ENCODE measurements at places on chromosomes 6 and 20. TPM values are rescaled to one million over a fixed set of nuclear protein-coding genes. Genes with fewer than 3 reads are reported as not detected.

DNA sequence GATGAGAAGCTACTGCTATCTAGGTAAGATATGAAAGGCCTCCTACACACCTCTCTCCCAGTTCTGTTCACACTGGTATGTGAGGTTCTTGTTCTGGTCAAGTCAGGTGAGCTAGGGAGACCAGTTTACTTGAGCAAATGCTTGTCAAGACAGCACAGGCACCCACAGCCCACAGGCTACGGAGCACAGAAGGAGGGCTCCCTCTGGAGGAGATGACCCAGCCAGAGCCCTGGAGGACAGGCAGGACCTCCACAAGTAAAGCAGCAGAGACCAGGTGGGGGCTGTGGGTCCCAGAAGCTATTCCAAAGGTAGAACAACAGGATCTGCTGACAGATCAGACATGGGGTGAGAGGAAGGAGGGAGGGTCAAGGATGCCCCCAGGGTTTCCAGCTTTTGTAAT lies 13.2 kb downstream of the MMP24OS start:
- DNase-seq, result peak; percentile 41

The CAGE1 gene
- 0.20 TPM for total RNA-seq

- DNase-seq, result no peak
These were observed 379.4 kb upstream of the MAN1A1 start for GRCh38 chr6:119728935-119729334.

DNA sequence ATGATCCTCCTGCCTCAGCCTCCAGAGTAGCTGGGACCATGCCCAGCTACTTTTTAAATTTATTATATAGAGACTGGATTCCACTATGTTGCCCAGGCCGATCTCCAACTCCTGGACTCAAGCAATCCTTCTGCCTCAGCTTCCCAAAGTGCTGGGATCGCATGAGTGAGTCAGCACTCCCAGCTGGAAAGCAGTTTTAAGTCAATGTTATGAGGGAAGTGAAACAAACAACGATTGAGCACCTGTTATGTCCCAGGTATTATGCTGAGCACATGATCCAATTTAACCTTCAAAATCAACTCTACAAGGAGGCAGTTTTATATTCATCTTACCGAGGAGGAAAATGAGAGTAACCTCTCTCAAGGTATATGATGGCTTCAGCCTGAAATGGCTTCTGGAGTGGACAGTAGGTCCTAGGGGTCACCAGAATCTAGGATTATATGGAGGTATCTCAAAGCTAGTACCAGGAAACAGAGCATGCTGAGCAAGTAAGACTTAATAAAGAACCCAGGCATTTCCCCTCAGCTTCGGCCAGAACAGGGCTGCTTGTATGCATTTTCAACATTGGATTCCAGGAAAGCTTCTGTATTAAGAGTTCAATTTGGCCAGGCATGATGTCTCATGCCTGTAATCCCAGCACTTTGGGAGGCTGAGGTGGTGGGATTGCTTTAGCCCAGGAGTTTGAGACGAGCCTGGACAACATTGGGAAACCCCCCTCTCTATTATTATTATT lies 55.0 kb downstream of the EDN1 start:
- no peak for DNase-seq

DNA sequence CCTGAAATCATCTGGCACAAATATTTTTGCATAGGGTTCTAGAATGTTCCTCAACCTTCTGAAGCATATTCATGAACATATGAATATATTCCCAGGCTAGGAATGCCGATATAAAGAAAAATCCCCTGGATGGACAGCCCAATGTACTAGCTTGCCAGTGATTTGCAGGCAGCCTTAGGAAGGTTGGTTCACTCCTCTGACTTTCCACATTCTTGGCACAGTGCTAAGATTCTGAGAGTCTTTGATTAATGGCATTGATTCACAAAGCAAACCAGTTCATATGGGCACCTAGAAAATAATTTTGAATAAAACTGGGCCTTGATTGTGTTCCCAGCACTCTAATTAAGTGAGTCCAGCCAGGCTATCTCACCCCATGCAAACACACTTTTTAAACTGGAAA lies 56.9 kb upstream of the ENPP4 start:
- DNase-seq, result no peak

- DNase-seq, result no peak
These were observed 41.3 kb upstream of the CLDN20 start for GRCh38 chr6:155222506-155222905.
